MG63 (cell line): ENCODE measurements at places on chromosomes 5 and 9. TPM values are rescaled to one million over a fixed set of nuclear protein-coding genes. Genes with fewer than 3 reads are reported as not detected.
A peak's percentile ranks its signal among the peaks of the same experiment; 100 is the strongest.

Gene MARVELD2
- not detected in 2 replicates for total RNA-seq

Gene GMCL2
- total RNA-seq = not detected in 2 replicates

Gene FAM163B
- not detected in 2 replicates for total RNA-seq

Gene KIF4B
- 0.03 and 0.10 TPM in 2 replicates for total RNA-seq

Gene NXNL2
- total RNA-seq = not detected in 2 replicates

Gene ANKRD31
- not detected in 2 replicates for total RNA-seq

Gene ECM2
- total RNA-seq = 0.95 TPM in 1 of 2 replicates, not detected in the other

- no peak for DNase-seq
Measured at GRCh38 chr9:69175486-69175885, 1.4 kb downstream of the TJP2 start.

- DNase-seq = peak; percentile 52
Measured at GRCh38 chr9:17135295-17136160, 688 bp downstream of the CNTLN start.

DNA sequence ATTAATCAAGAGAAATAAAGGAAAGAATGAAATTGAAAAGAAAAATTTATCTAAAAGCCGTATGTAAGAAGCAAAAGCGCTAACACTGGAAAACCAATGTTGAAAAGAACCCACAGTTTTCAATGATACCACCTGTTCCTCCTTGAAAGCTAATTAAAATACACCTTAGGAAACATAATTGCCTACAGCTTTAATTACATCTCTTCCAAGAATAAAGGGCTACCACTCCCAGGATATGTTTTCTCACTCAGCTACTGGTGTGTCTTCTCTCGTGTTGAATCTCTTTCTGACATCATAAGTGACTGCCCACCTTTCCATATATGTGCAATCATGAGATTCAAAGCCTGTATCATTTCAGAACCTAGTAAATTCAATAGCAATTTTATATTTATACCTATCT is 880.6 kb upstream of the DMAC1 start:
- DNase-seq = no peak

DNA sequence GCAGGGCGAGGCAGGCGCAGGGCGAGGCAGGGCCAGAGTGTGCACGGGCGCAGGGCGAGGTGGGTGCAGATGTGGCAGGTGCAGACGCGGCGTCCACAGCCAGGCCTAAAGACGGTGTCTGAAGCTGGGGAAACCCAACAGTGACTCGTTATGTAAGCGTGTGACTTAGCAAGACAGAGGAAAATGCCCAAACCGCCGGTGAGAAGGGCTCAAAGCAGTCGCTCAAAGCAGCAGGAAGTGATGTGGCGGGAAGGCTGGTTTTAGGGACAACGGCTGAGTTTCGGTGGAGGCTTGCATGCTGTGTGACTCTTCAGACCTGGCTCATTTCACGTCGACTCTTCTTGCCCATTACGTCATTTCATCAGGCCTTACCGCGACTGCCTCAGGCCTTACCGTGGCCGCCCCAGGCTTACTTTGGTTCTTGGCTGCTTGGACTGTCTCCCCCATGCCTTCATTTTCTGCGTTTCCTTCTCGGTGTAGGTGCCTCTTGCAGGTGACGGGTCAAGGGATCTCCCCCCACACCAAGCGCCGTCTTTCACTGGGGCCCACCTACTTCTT is 50.5 kb upstream of the EXOC3 start:
- peak; percentile 42 for DNase-seq

GRCh38 chr9:18822850-18823249 is 210.2 kb downstream of the SAXO1 start:
- DNase-seq = no peak

GRCh38 chr9:135102331-135102730 is 14.9 kb downstream of the OLFM1 start:
- no peak for DNase-seq

DNA sequence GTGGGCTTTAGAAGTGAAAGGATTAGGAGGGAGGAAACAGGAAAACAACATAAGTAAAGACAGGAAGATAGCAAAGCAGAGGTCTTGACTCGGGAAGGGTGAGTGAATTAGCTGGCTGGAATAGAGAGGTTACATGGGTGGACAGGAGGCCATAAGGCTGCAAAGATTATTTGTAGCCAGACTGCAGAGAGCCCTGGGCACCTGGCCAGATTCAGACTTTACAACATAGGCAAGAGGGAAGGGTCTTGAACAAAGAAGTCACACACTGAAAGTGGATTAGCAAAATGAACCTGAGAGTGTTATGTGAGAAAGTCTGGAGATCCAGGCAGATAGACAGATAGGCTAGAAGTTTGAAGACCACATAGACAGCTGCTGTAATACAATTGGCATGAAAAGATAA is 29.7 kb upstream of the CER1 start:
- no peak for DNase-seq

GRCh38 chr9:68794898-68795297 is 89.9 kb downstream of the PIP5K1B start:
- no peak for DNase-seq

DNA sequence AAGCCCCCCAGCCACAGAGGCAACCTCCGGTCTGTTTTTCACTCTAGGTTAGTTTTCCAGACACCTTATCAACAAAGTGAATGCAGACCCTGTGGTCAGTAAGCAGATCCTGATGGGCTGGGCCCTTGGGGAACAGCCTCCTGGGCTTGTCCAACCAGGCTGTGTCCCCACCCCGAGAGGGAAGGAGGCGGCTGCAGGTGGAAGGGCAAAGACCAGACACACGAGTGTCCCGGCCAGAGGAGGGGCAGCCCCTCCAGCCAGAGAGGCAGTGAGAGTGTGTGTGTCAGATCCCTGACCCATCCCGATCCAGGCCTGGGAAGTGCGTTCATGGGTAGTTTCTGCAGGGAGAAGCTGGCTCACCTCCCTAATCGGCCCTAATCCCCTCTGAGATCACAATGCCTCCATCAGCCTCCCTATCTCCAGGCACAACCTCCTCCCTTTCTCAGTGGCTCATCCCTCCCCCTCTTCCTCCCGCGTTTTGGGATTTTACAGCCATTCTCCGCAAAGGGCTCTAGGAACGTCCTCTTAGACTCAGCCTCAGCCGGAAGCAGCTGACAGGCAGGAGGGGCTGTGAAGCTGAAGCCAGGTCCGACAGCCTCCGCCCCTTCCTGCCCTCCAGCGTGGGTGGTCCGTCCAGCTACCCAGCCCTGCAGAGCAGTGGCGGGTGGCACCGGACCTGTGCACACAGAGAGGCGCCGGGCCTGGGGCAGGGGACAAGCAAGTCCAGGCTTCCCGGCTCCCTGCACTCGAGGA is 9.7 kb downstream of the SLC12A7 start:
- DNase-seq = no peak

GRCh38 chr9:124441291-124441690 is 9.0 kb upstream of the ADGRD2 start:
- DNase-seq = no peak

DNA sequence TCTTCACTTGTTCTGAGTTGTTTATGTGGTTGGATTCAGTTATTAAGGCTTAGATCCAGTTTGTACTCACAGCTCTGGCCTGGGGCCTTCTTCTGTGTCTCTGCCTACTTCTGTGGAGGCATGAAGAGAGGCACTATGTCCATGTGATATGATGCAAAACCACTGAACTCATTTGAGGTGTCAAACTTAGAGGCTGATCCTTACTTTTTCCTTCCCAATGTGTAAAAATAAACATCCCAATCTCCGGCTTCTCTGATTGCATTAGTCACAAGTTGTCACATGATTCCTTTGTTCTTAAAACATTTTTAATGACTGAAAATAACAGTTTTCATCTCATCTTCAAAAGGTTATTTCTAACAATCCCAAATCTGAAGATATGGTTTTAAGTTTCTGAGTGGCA is 276.0 kb upstream of the RGMB start:
- no peak for DNase-seq

GRCh38 chr5:175698401-175699115 is 40.7 kb downstream of the HRH2 start:
- no peak for DNase-seq

DNA sequence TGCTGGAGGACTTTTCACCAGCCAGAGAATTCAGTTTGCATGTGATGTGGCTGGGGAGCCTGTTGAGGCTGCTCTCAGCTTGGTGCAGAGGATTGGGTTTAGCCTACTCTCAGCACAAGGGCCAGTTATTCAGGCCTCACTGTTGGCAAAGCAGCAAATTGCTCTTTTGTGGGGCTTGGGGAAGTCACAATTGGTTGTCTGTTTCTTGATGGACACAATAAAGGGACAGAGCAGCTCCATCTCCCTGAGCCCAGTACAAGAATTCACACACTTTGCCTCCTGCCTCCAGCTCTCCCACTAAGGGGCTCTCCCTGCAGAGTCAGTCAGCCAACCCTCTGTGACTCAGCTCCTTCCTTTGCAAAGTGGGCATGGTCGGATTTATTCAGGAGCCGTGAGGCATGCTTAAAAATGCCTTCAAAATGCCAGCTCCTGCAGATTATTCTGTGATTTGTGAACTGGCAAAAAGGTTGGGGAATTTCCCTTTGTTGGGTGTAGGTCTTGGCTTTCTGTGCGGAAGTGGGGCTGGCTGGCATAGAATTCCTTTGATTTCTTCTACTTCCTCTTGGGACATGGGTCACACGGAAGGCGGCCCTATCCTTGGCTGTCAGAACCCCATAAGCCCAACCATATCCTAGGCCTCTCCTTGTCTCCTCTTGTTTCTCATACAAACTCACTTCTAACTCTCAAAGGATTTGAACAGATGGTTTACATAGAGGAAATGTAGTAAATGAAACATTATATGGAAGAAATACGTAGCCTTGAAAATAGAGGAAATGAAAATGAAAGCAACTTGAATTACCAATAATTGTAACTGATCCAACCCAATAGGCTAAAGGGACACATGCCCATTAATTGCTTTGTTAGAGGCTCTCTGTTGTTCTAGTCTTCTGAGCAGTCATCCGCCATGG is 118.7 kb upstream of the CD180 start:
- peak; percentile 87 for DNase-seq

- DNase-seq = no peak
Measured at GRCh38 chr5:148791334-148791667, 35.1 kb upstream of the ADRB2 start.

- no peak for DNase-seq
Measured at GRCh38 chr9:1871626-1872419, 143.3 kb upstream of the SMARCA2 start.

GRCh38 chr5:80172067-80172695 is 83.7 kb downstream of the SERINC5 start:
- no peak for DNase-seq

DNA sequence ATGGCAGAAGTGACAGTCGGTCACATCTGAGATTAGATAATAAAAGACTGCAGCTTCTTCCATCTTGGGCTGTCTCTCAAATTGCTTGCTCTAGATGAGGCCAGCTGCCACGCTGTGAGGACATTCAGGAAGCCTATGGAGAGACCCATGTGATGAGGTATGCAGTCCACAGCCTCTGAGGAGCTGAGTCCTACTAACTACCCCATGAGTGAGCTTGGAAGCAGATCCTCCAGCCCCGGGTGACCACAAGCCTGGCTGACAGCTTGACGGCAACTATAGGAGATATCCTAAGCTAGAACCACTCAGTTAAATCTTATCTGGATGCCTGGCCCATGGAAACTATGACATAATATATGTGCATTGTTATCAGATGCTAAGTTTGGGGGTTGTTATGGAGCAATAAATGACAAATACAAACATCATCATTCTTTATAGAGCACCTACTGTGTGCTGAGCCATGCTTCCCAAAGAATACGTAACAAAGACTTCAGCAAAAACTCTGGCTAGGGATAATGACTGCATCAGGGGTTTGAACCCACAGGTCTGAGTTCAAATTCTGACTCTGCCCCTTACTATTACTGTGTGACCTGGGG is 26.7 kb downstream of the KCNV2 start:
- no peak for DNase-seq

DNA sequence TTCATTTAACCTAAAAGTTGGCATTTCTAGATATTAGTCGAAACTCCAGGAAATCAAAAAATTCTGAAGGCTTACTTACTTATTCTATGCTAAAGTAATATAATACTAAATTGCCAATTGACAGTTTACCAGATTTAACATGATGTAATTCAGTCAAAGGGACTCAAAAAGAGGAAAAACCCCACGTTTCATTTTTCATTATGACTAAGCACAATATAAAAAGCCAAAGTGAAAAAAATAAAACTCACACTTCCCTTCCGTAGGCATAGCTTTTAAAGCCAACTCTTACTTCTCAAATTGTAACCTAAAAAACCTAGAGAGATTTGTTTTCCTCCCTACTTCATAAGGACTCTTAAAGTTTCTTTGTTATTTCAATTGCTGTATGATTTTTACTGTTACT is 146.6 kb downstream of the RAPGEF6 start:
- DNase-seq = no peak

- DNase-seq = no peak
Measured at GRCh38 chr5:146883511-146883910, 5.0 kb upstream of the PPP2R2B start.

DNA sequence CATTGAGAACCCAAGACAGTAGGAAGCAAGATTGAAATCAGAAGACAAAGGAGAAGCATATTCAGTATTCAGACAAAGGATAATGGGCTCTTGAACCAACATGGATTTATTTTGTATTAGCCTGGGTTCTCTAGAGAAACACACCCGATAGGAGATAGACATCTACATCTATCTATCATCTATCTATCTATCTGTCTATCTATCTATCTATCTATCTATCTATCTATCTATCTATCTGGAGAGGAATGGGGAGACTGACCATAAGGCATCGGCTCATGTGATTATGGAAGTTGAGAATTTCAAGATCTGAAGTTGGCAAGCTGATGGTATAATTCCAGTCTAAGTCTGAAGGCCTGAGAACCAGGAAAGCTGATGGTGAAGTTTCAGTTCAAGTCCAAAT is 13.4 kb downstream of the COX7C start:
- DNase-seq = no peak

GRCh38 chr5:390623-391491 is 52.1 kb upstream of the EXOC3 start:
- no peak for DNase-seq

DNA sequence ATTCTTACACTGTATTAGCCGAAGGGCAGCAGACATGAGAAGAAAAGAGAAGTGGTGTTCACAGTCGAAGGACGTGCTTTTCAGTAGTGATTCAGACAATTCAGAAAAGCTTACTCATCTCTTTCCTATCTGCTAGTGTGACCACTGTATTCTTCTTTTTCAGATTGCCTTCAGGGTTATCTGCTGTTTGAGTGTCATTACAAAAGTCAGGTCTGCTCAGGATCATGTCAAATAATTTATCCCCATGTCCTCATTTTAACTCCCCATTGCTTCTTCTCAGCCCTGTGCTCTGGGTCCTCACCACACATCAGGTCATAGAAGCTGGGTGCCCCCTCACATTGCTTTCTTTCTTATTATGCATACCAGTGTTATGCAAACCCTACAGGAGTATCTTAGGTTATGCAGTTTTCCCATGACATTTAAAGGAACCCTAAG is 394.0 kb downstream of the CETN3 start:
- DNase-seq = no peak

GRCh38 chr5:141084487-141084989 is 9.9 kb upstream of the PCDHB2 start:
- peak; percentile 58 for DNase-seq

DNA sequence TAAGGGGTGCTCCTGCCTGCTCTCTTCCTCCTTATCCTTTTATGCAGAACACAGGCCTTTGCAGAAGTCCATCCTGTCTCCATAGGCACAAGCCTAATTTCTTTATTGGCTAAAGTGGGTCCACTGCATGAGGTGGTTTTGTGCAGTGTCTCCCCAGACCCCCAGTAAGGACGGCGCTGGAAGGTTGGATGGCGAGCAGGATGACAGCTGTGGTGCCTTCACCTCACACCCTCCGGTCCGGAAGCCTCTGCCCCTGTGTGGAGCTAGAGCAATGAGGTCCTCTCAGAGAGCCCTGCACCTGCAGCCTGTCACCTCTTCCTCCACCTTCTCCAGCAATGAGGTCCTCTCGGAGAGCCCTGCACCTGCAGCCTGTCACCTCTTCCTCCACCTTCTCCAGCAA is 393.7 kb upstream of the IRX1 start:
- DNase-seq = no peak

GRCh38 chr5:143235423-143235822 is 168.1 kb downstream of the NR3C1 start:
- peak; percentile 43 for DNase-seq
